ENCODE measurements at places on chromosomes 3 and 15.
A peak's percentile ranks its signal among the peaks of the same experiment; 100 is the strongest.

- no peak for DNase-seq
These were observed 23.1 kb upstream of the SKOR1 start for GRCh38 chr15:67801926-67802914.

- no peak for DNase-seq
These were observed 268.2 kb upstream of the LYSMD4 start for GRCh38 chr15:100001405-100001804.

GRCh38 chr15:25742041-25742730, 120.9 kb downstream of the ATP10A start:
- DNase-seq, result no peak

- DNase-seq, result no peak
These were observed 204.3 kb upstream of the GBE1 start for GRCh38 chr3:81965696-81966095.

- no peak for DNase-seq
These were observed 401.2 kb upstream of the C2CD4B start for GRCh38 chr15:62566248-62566647.

- no peak for DNase-seq
These were observed 47.2 kb downstream of the MEIS2 start for GRCh38 chr15:37053166-37053565.

- peak; percentile 45 for DNase-seq
These were observed 10.6 kb upstream of the PARL start for GRCh38 chr3:183895296-183895695.

GRCh38 chr15:44734839-44735481, 1.4 kb upstream of the TRIM69 start:
- DNase-seq, result no peak

DNA sequence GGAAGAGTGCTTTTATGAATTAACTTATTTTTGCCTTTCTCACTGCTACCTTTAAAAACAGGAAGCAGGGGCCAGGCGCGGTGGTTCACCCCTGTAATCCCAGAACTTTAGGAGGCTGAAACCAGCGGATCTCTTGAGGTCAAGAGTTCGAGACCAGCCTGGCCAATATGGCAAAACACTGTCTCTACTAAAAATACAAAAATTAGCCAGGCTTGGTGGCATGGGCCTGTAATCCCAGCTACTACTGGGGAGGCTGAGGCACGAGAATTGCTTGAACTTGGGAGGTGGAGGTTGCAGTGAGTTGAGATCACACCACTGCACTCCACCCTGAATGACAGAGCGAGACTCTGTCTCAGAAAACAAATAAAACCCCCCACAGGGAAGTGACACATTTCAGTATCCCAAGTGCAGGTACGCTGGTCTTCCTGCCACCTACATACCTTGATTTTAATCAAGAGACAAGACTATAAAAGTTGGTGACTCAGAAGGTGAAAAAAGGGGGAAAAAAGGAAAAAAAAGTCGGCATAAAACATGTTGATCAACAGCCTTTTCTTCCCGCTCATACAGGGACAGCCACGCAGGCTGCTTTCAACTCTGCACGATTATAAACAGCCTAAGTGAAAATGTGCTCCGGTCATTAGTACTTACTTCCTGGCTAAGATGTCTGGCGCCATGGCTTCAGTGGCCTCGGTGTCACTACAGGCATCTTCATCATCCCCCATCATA, 18.8 kb downstream of the PPP1R2 start:
- DNase-seq, result no peak

GRCh38 chr3:76552653-76553052, 487.2 kb upstream of the ROBO2 start:
- DNase-seq, result no peak

DNA sequence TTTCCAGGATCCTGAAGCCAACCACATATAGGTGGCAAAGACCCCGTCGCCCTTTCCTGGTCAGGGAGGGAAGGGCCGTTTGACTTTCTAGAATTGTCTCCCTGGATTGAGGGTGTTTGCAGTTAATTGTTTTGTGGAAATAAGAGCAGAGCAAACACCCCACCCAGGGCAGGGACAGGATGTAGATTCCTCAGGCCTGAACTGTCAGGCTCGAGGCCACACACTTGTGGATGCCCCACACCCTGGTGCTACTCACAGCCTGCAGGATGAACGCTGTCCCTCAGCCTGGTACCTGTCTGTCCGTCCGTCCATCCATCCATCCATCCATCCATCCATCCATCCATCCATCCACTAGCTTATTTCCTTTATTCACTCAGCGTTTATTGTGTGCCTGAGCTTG, 29.9 kb upstream of the FLNB start:
- no peak for DNase-seq

GRCh38 chr3:183539811-183540210, 15.7 kb downstream of the KLHL6 start:
- no peak for DNase-seq

DNA sequence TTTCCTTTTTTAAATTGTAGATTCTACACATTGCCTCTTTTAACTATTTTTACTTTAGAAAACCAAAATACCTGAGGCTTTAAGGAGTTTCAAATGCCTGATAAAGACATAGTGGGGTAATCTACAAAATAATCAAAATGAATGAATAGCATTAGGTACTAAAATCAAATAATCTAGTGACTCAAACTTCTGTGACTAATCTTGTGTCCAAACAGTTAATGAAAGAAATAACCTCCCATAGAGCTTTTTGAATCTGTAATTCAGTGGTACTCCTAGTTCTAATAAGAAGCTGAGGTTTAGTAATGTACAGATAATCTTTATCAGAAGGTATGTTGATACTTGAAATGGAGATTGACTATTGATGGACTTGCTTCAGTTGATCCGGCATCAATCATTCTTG, 53.0 kb downstream of the DTWD1 start:
- no peak for DNase-seq

DNA sequence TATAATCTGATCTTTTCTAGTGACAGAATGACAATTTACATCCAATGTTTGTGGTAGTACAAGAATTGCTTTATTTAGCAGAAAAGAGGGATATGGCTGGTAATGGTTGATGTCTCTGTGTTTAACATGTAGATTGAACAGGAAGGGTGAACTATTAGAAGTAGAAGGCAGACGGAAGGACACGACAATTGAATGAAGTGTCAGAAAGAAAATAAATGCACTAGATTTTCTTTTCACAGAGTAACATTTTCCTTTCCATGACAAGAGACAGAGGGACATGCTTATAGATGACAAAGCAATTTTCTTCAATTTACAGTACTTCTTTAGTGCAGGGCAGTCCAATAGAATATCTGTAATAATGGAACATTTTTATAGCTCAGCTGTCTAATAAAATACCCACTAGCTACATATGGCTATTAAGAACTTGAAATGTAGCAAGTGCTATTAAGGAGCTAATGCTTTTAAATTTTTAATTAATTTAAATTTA, 48.9 kb upstream of the MBNL1 start:
- DNase-seq, result no peak

DNA sequence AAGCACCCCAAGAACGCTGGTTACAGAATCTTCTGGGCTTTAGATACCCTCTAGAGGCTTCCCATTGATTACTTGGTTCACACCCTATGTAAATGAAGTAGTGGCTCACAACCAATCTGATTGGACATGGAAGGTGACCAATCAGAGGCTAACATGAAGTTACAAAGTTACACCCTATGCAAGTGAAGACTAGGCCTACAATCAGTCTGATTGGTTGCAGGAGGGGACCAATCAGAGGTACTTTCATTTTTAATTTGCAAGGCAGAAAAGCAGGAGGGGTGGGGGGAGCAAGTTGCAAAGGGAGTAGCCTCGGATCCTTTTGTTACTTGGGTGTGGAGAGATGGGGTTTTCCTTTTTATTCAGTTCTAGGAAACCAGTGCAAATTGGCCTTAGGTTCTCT, 11.1 kb upstream of the RTP2 start:
- DNase-seq, result no peak

- peak; percentile 14 for DNase-seq
These were observed 880 bp downstream of the PPP4R2 start for GRCh38 chr3:72997421-72997961.

DNA sequence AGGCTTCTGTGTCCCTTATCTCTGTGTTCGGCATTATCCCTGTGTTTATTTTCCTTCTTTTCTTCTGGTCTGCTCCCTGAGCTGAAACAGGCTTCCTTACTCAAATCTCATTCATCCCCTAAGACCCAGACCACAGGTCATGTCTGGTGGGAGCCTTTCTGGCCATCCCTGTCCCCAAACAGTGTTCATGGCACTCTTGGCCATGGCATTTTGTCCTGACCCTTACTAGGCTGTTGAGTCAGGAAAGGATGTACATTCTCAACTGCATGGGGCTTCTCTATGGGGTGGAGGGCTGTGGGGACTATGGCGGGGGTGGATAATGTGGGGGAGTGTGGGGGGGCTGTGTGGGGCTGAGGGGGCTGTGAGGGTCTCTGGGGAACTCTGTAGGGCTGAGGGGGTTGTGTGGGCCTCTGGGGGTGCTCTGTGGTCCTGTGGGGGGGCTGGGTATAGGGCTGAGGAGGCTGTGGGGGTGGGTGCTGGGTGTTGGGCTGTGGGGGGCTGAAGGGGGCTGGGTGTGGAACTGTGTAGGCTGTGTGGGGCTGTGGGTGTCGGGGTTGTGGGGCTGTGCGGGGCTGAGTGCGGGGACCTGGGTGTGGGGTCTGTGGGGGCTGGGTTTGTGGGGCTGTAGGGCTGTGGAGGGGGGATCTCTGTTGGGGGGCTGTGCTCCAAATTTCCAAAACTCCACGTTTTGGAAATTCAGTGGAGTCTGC, 64.3 kb downstream of the KLF13 start:
- no peak for DNase-seq

DNA sequence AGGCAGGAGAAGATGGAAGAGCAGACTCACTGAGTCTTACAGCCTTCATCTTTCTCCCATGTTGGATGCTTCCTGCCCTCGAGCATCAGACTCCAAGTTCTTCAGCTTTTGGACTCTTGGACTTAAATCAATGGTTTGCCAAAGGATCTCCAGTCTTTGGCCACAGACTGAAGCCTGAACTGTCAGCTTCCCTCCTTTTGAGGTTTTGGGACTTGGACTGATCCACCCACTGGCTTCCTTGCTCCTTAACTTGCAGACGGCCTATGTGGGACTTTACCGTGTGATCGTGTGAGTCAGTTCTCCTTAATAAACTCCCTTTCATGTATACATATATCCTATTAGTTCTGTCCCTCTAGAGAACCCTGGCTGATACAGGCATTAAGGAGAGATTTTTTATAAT, 62.4 kb upstream of the TNIK start:
- no peak for DNase-seq

DNA sequence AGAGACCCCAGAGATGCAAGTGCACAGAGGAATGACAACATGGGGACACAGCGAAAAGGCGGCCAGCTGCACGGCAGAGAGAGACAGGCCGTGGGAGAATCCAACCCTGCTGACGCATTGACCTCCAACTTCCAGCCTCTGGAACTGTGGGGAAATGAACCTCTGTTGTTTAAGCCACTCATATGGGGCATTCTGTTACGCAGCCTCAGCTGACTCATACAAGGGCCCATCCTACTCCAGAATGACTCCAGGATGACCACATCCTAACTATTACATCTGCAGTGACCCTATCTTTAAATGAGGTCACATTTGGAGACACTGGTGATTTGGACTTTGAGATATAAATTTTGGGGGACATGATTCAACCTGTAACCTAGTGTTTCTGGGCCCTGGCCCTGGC, 44.0 kb downstream of the KLF15 start:
- no peak for DNase-seq

GRCh38 chr3:8154617-8155016, 347.0 kb upstream of the LMCD1 start:
- no peak for DNase-seq

DNA sequence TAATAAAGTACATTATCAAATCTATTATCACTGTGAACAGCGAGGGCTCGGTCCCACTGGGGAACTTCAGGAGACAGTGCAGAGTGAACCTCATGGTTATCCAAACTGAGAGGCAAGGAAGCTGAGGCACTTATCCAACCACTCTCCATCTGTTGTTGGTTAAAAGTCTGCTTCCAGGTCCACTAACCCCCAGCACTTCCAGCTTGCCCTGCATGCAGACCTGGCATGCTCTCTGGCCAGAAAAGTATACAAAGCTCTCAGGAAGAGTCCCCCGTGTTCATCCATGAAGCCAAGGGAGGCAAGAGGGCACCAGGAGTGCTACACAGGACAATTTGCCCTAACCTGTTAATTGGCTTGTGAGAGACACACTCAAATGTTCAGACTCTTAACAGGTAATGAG, 36.0 kb downstream of the FBN1 start:
- no peak for DNase-seq

DNA sequence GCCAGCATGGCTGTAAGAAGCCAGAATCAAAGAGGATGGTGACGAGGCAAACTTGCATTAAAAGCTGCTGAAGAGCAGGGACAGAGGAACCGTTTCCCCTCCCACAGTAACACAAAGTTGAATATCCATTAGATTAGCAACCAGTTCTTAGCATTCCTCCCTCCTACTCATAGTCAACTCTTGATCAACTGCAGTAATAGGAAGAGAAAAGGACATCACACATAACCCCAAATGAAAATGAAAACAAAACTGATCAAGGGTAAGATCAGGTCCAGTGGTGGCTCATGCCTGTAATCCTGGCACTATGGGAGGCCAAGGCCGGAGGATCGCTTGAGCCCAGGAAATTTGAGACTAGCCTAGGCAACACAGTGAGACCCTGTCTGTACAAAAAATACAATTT, 165.2 kb downstream of the GREM1 start:
- DNase-seq, result no peak

GRCh38 chr15:63599401-63600000, 2.3 kb downstream of the FBXL22 start:
- peak; percentile 46 for DNase-seq

GRCh38 chr15:100759106-100759505, 120.5 kb upstream of the ALDH1A3 start:
- DNase-seq, result no peak

GRCh38 chr3:144394032-144394431, 422.4 kb downstream of the DIPK2A start:
- no peak for DNase-seq

- DNase-seq, result no peak
These were observed 361.4 kb downstream of the CHL1 start for GRCh38 chr3:557972-558371.

DNA sequence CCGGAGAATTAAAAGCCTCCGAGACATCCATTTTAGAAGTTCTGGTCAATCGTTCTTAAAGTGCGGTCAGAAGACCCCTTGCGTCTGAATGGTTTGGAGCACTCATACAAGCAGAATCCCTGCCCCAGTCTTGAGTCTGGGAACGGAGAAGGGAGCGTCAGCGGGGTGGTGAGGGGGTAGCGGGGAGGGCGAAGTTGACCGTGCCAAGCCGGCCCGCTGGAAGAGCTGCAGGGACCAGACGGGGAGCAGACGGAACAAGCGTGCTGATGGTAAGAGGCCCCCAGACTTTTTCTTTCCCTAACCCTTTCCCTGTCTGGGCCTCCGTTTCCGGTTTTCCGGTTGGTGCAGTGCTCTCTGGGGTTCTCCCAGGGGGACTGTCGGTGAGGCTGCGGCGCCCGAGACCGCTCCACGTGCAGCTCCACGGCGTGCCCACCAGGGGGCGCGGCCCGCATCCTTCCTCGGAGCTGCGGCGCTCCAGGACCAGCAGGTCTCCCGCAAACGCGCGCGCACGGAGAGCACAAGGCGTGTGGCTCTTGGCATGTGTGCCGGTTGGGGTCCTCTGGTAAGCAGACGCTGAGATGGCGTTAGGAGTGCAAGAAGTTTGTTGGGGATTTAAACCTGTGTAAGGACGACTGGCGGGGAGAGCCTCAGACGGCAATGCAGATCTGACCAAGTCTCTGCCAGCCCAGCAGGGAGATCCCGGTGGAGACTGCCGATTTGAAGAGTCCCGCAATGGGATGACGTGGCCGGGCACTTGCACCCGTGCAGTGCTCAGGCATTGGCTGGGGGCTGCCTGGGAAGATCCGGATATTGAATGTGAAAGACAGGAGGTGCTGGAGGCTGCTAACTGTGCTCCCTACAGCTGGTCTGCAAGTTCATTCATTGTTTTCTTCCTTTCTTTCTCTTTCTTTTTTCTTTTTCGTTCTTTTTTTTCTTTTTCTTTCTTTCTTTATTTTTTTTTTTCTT, 19.2 kb upstream of the CORO2B start:
- DNase-seq, result peak; percentile 90

All from HuH-7.5 (cell line).